ENCODE measurements at places on chromosomes 16 and 17. TPM values are rescaled to one million over a fixed set of nuclear protein-coding genes. Genes with fewer than 3 reads are reported as not detected.

Gene KLHL10
- total RNA-seq = not detected

Gene CES5A
- total RNA-seq = not detected

Gene GUCY2D
- not detected for total RNA-seq

Gene TNFRSF13B
- not detected for total RNA-seq

Gene ZP2
- not detected for total RNA-seq
